ENCODE measurements at places on chromosomes 2 and 18.
A peak's percentile ranks its signal among the peaks of the same experiment; 100 is the strongest.

DNA sequence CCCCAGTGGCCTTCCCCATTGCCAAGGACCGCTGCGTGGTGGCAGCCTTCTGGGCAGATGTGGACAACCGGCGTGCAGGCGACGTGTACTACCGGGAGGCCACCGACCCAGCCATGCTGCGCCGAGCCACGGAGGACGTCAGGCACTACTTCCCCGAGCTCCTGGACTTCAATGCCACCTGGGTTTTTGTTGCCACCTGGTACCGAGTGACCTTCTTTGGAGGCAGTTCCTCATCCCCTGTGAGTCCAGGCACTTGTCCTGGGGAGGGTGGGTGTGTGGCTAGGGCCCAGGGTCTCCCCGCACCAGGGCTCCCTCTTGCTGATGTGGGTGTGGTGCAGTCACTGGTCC lies 31.9 kb downstream of the SNED1 start:
- DNase-seq, result no peak

DNA sequence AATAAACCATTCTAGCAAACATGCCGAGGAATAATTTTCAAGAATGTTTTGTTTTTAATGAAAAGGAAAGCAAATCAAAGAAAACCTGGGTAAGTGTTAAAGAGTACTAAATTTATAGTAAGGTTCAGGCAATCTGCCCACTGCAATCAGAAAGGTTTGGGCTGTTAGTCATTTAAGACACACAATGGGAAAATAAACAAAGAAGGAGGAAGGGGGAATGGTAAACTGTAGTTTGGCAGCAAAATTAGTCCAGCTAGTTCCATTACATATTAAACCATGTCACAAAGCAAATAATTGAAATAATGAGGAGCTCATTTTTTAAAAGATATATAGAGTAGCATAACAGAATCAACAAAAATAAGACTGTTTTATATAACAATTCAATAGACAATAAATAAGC lies 87.5 kb upstream of the COPS8 start:
- no peak for DNase-seq

- DNase-seq, result no peak
These were observed 36.5 kb upstream of the B4GALT6 start for GRCh38 chr18:31720867-31721266.

DNA sequence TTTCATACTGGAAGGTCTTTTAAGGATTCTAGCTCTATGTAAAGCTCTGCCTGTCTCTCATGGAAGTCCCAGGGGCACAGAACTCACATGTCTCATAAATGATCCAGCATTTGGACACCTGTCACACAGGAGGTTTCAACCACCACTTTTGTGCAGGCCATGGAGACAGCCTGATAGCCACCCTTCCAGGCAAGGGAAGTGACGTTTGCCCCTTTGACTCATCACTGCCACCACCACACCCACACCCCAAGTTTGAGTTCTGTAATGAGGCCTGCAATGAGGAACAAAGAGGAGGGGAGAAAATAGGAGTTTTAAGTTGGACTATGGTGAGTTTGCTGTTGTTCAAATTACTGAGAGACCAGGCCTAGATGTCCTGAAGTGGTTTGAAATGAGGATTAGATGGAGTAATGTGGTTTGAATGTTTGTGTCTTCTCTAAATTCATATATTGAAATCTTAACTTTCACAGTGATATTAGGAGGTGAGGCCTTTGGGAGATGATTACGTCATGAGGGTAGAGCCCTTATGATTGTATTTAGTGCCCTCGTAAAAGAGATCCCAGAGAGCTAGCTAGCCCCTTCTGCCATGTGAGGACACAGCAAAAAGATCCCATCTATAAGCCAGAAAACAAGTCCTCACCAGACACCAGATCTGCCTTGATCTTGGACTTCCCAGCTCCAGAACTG lies 175.3 kb upstream of the EPHA4 start:
- no peak for DNase-seq

GRCh38 chr2:113073325-113073834 lies 5.6 kb downstream of the IL1F10 start:
- no peak for DNase-seq

DNA sequence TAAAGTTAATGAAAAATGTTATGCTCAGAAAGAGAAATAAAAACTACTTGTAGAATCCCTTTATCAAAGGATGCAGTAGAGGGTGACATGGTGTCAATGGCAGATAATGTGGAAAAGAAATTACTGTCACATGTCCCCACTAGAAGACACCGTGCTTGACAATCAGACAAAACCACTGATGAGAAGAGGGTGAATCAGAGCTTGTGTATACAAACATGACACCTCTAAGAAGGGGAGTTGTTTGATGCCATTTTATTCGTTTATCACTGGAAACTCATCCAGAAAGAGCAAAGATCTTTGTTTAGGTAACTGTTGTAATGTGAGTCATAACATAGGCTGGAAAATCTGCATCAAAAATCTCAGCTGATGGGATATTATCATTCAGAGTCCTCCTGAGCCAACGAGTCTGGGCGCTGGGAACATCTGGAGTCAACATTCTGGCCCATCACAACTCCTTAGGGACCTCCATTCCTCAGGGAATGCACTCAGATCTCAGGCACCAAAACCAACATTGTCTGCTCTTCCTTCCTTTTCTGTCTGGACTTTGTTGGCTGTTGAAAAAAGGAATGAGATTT lies 49.5 kb upstream of the RAB12 start:
- no peak for DNase-seq

- DNase-seq, result no peak
These were observed 265.2 kb upstream of the APCDD1 start for GRCh38 chr18:10188971-10189810.

GRCh38 chr2:213068676-213069359 lies 82.6 kb downstream of the IKZF2 start:
- no peak for DNase-seq

DNA sequence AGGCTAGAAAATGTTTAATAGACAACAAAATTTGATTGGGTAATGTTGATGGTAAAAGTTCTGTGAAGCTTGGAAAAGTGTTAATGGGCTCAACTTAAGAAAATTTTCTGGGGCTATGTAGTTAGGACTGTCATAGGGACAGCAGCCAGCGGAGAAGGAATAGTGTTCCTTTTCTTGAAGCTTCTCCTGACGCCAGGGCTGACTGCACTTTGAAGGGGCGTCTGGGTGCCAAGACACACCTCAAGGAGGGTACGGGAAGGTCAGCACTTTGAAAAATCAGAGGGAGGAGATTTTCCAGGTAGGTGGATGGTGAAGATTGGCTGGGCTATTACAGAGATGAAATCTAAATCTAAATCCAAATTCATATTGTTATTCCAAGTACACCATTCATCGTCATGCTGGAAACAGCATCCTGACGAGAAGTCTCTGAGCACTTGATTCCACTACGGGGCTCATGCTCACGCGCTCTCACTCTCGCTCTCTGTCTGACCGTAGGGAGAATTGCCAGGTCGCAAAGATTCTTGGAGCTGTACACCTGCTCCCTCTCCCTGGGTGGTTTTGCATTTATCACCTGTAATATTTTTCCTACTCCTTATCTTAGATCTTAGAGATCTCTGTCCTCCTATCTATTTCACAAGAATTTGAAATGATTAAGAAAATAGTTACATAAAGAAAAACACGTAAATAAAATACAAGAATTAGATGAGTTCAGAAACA lies 91.0 kb downstream of the ITGB1BP1 start:
- no peak for DNase-seq

- DNase-seq, result peak; percentile 49
These were observed 1.1 kb downstream of the HPCAL1 start for GRCh38 chr2:10303694-10304378.

GRCh38 chr2:13681936-13682335 lies 950.6 kb upstream of the LRATD1 start:
- no peak for DNase-seq

DNA sequence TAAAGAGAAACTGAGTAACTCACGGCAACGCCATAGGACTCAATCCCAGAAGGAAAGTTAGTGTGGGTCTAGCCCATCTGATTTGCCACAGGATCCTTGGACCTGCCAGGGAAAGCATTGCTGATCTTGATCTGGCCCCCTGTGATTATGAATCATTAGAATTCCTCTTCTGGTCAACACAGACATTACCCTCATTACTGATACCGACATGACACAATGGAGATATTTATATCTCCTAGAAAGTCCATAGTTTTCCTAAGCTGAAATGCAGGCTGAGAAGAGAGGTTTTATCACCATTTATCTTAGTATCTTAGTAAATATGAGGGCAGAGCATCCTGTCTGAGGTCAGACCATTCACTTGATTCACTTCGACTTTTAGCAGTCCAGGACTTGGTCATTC lies 75.5 kb upstream of the CCDC68 start:
- DNase-seq, result no peak

DNA sequence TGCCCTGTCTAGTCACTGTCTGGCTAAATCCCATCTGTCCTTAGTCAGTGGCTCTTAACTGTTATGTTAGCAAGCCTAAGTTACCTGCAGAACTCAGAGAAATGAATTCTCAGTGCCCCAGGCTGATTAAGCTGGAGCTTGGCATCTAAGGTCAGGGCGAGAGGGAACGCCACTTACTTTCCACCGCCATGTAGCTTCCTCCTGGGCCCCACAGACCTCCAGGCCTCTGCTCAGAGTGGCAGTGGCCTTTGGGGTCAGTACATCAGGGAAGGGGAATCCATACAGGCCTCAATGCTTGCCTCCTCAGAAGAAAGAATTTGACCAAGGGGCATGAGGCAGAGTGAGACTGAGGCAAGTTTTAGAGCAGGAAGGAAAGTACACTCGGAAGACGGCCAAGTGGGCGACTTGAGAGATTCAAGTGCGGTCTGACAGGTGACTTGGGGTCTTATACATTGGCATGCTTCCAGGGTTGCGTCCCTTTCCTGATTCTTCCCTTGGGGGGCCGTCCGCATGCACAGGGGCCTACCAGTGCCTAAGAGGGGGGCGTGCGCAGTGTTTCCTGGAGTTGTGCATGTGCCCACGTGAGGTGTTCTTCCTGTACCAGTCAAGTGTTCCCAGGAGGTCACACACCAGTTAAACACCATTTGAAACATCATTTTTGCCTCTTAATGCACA lies 64.1 kb downstream of the EMILIN2 start:
- no peak for DNase-seq

DNA sequence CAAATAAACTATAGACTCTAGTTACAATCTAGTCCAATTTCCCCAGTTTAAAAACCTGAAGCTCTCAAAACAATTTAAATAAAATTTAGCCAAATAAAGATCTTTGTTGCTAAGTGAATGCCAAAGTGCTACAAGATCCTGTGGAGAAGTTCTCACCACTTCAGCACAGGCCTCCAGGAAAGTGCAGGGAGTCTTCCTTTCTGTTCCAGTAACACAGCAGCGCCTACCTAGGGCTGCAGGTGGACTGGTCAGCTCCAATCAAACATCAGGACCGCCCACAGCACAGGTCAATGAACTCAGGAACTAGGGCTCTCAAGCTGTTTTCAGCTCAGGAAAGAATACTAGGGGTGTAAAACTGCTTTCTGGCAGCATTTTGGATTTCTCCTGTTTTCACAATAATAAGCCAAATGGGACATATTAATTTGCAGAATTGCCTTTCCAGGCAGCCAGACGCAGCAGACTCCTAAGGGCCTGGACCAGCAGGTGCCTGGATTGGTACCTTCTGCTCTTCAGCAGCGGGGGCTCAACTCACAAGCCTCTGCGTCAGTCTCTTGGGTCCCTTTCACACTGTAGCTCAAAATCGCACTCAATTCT lies 1.5 kb downstream of the FAM110C start:
- DNase-seq, result no peak

- DNase-seq, result no peak
These were observed 23.0 kb downstream of the BIN1 start for GRCh38 chr2:127083819-127084503.

Measured in activated naive CD4-positive, alpha-beta T cell treated with anti-CD3 and anti-CD28 coated beads, Interleukin-2, amount 50 U/mL, for 16 hours (primary cell).